ENCODE measurements at places on chromosomes 16 and 17.

GRCh38 chr17:8892338-8892690 lies 24.8 kb upstream of the PIK3R6 start:
- no peak overlapping the region for H3K27ac ChIP-seq
- no peak for DNase-seq
- no peaks in the 10 kb centered on the region for H3K27me3 ChIP-seq
- H3K4me1 ChIP-seq, result peaks cover 26% of the 10 kb centered on the region

DNA sequence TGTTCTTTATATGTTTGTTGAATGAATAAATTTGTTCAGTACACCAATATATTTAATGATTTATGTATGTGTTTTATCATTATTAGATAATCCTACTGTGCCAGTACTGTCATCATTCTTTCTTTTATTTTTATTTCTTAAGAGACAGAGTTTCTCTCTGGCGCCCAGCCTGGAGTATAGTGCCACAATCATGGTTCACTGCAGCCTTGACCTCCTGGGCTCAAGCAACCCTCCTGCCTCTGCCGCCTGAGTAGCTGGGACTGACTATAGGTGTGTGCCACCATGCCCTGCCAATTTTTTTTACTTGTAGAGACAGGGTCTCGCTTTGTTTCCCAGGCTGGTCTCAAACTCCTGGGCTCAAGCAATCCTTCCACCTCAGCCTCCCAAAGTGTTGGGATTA lies 41.8 kb downstream of the PAFAH1B1 start:
- no peak overlapping the region for H3K4me3 ChIP-seq
- peaks cover 7% of the 10 kb centered on the region for H3K4me1 ChIP-seq
- DNase-seq, result no peak
- no peak overlapping the region for H3K27ac ChIP-seq
- peaks cover 16% of the 10 kb centered on the region for H3K36me3 ChIP-seq

DNA sequence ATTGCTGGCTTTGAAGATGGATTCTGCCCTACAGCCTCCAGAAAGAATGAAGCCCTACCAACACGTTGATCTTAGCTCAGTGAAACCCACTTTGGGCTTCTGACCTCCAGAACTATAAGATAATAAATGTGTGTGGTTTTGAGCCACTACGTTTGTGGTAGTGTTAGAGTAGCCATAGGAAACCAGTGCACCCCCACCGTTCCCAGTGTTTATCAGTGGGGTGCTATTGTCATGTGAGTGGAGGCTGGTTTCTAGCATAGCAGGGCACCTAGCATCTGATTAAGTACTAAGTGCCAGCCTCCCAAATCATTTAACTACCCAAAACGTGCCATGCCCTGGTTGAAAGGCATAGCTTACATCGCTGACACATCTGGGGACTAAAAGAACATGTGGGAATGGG lies 423.9 kb downstream of the UTP18 start:
- H3K4me3 ChIP-seq, result no peak overlapping the region
- no peaks in the 10 kb centered on the region for H3K36me3 ChIP-seq
- H3K27ac ChIP-seq, result no peak overlapping the region
- H3K27me3 ChIP-seq, result no peaks in the 10 kb centered on the region
- no peak for DNase-seq

DNA sequence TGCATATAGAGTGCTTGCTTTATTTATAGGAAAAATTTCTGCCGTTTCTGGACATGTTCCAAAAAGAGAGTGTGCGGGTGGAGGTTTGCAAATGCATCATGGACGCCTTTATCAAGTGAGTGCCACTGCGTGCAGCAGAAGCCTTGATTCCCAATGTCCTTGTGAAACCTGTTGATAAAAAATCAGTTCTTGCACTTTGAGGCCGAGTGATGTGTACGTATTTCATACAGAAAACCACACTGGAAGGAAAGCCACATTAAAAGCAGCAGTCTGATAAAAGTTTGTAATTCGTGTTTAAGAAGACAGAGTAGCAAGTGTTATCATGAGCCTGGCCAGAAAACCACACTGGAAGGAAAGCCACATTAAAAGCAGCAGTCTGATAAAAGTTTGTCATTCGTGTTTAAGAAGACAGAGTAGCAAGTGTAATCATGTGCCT lies 78.0 kb downstream of the KNOP1 start:
- H3K27me3 ChIP-seq, result no peaks in the 10 kb centered on the region
- H3K4me1 ChIP-seq, result no peaks in the 10 kb centered on the region
- no peak overlapping the region for H3K4me3 ChIP-seq
- H3K27ac ChIP-seq, result no peak overlapping the region
- peak; percentile 54 for DNase-seq

DNA sequence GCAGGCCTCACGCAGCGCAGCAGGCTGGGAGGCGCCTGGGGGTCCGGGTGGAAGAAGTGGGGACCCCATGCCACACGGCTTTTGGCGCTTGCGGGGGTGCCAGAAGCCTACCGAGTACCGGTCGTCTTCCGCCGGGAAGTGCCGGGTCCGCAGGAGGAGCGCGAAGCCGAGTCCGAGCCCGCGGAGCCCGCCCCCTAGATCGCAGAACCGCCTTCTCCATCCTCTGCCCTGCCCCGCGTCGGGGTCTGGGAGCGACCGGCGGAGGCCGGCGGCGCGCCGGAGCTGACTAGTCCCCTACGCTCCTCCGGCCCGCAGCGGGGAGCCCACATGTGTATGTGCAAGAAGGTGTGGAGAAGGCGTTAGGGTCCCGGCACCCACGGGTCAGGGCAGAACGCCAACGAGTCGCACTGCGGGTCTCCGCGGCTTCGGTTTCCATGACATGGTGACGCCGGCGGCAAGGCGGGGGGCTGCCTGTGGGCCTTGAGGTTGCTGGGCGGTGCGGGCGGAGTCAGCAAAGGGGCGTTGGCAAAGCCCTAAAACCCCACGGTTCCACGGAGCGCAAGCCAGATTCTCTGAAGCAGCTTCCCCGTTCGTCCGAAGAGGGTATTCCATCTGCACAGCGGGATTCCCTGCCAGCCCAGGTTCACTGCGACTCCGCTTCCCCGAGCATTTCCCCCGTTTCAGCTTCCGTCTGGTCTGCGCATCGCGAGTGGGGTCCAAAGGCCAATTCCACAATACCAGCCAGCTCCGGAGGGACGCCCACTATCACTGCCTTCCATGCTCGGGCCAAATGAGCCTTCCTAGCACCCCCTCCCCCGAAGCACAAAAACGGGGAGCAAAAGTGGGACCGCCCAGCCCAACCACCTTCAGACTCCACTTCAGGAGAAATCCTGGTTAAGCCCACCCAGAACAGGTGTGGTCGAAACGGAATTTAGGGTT lies 2.3 kb upstream of the LHX1 start:
- H3K4me3 ChIP-seq, result no peak overlapping the region
- peaks cover 87% of the 10 kb centered on the region for H3K27me3 ChIP-seq
- no peaks in the 10 kb centered on the region for H3K36me3 ChIP-seq
- peaks cover 68% of the 10 kb centered on the region for H3K4me1 ChIP-seq
- H3K27ac ChIP-seq, result no peak overlapping the region
- peak; percentile 38 for DNase-seq

- DNase-seq, result no peak
- H3K36me3 ChIP-seq, result no peaks in the 10 kb centered on the region
- no peaks in the 10 kb centered on the region for H3K27me3 ChIP-seq
- no peak overlapping the region for H3K27ac ChIP-seq
- no peaks in the 10 kb centered on the region for H3K4me1 ChIP-seq
These were observed 154.1 kb upstream of the CDC42EP4 start for GRCh38 chr17:73465953-73466230.

DNA sequence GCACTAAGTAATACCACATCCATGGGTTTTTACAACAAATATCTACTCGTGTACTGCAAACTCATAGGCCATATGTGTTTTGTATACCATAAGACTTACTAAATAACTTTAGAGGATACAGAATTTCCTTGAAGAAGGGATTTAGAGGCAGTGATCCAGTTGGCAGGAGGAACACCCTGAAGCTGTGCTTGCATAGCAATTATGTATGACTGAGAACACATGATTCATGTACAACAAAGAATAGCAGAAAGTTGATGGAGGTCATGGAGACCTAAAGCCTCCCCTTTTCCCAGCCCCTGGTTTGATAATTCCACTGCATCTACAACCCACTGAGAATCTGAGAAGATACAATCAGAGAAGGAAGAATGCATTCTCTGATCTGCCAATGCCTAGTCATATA lies 83.8 kb upstream of the PMFBP1 start:
- H3K4me3 ChIP-seq, result no peak overlapping the region
- no peak for DNase-seq
- H3K27ac ChIP-seq, result no peak overlapping the region
- H3K4me1 ChIP-seq, result no peaks in the 10 kb centered on the region

DNA sequence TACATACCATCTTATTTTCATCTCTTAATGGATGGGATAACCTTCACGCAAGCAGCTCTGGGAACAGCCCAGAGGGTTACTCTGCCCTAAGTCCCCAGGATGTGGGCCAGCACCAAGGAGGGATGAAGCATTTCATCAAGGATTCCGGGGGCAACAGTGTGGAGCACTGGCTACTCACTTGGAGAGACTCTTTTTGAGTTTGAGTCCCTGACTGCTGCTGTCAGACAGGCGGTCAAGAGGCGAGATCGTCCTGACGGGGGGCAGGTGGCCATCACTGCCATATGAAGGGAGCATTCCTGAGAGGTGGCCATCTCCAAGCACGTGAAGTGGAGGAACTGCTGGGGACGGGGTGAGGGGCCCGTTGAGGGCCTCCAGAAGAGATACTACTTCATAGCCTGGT lies 18.1 kb upstream of the FOXJ1 start:
- H3K27me3 ChIP-seq, result no peaks in the 10 kb centered on the region
- no peak overlapping the region for H3K4me3 ChIP-seq
- no peaks in the 10 kb centered on the region for H3K36me3 ChIP-seq
- DNase-seq, result no peak
- no peak overlapping the region for H3K27ac ChIP-seq

DNA sequence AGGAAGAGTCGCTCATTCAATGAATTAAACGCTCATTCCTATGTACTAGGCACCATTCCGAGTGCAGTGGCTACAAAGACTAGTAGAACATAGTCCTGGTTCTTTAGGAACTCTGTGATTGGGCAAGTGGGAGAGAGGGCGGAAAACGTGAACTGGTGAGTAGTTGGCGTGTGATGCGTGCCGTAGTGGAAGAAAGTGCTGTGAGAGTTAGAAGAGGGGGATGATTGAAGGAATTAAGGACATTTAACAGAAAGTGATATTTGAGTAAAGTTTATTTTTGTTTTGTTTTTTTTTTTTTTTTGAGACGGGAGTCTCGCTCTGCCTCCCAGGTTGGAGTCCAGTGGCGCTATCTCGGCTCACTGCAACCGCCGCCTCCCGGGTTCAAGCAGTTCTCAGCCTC lies 7.9 kb upstream of the SLFN14 start:
- H3K27ac ChIP-seq, result peak overlapping the region; percentile 86
- H3K4me1 ChIP-seq, result peaks cover 14% of the 10 kb centered on the region

DNA sequence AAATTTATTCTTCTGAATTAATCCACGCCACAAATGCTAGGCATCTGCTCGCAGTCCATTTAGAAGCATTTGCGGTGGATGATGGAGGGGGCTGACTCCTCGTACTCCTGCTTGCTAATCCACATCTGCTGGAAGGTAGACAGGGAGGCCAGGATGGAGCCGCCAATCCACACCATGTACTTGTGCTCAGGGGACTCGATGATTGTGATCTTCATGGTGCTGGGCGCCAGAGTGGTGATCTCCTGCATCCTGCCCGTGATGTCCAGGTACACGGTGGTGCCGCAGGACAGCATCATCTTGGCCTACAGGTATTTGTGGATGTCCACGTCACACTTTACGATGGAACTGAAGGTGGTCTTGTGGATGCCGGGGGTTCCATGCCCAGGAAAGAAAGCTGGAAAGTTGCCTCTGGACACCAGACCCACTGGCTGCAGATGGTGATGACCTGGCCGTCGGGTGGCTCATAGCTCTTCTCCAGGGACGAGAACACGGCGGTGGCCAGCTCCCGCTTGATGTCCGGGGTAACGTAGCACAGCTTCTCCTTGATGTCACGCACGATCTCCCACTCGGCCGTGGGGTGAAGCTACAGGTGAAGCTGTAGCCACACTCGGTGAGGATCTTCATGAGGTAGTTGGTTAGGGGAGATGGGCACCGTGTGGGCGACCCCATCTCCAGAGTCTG lies 7.5 kb upstream of the HEATR3 start:
- H3K27ac ChIP-seq, result no peak overlapping the region
- H3K36me3 ChIP-seq, result no peaks in the 10 kb centered on the region
- no peaks in the 10 kb centered on the region for H3K4me1 ChIP-seq
- no peak for DNase-seq

DNA sequence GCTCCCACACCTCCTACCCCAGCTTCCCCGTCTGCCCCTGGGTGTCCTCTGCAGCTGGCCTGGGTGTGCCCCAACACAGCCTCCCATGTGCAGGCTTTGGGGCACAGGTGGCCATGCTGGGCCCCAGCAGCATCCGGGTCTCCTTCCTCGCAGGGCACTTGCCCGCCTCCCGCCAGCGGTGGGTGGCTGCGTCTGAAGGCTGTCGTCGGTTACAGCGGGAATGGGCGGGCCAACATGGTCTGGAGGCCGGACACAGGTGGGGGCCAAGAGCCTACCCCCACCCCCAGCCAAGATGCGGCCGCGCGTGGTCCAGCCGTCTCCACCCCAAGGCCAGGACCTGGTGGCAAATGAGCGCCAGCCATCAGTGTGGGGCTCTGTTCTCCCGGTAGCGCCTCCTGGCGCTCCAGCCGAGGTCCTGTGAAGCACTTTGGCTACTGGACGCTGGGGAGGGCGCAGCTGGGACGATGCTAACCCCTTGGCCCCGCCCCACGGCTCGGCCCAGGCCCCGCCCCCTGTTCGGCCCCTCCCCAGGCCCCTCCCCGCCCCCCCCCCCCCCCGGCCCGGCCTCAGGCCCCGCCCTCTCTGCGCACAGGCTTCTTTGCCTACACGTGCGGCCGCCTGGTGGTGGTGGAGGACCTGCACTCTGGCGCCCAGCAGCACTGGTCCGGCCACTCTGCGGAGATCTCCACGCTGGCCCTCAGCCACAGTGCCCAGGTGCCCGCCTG lies 7.3 kb upstream of the RHOT2 start:
- peaks cover 7% of the 10 kb centered on the region for H3K4me1 ChIP-seq
- no peaks in the 10 kb centered on the region for H3K27me3 ChIP-seq
- peak overlapping the region; percentile 3 for H3K27ac ChIP-seq
- H3K36me3 ChIP-seq, result no peaks in the 10 kb centered on the region

DNA sequence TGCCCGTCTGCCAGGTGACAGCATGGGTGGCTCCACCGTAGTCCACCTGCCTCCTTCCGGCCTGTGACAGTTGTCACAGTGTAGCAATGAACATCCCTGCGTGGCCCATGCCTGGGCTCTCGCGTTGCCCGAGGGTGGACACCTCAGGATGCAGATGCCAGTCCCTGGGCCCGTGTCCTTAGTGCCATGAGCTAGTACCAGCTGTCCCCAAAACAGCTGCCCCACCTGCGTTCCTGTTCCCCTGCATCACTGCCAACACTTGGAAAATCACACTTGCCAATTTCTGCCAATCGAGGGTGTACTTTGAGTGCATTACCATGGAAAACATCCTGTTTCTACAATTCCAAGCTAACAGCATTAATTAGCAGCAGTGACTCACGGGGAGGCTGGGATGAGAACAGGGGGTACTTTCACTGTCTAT lies 9.0 kb upstream of the C16orf95 start:
- H3K36me3 ChIP-seq, result no peaks in the 10 kb centered on the region
- no peak overlapping the region for H3K4me3 ChIP-seq
- H3K27ac ChIP-seq, result no peak overlapping the region
